ENCODE measurements at places on chromosomes 3 and 15.

DNA sequence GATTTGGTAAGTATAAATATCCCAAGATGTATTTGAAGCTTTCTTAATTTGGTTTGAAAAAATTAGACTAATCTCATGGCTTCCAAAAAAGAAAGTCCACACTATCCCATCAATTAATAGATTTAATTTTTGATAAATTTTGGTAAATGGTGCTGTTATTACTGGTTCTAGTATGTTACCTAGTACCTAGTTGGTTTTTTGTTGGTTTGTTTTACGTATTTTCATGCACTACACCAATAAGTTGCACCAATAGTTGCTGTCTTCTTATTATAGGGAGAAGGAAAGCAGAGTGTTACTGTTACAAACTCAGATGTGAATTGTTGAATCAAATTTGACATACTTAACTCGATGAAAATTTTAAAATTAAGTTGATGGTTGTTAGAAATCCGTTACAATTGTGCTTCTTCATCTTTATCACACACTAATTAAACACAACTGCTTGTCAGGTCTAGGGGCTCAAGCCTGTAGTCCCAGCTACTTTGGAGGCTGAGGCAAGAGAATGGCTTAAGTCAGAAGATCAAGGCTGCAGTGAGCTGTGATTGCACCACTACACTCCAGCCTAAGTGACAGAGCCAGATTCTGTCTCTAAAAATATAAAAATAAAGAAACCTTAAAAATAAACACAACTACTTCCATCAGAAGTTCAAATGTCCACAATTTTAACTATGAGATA is 23.1 kb upstream of the MBNL1 start:
- no peak for DNase-seq

DNA sequence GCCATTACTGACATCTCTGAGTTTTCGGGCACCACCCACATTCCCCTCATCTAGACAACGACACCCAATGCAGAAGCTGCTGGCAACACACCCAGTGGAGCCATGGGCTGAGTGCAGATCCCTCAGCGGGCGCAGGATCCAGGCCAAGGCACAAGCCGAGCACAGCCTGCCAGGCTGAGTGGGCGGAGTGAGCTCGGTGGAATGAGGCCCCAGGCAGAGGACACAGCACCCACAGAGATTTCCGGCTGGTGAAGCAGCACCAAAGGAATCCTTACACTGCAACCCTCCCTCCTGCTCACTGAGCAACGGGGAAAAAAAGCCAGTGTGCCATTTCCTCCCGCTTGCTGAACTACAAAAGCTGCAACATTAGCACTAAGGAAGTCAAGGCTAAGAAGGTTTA is 34.3 kb downstream of the ZMAT3 start:
- DNase-seq = peak; percentile 61

DNA sequence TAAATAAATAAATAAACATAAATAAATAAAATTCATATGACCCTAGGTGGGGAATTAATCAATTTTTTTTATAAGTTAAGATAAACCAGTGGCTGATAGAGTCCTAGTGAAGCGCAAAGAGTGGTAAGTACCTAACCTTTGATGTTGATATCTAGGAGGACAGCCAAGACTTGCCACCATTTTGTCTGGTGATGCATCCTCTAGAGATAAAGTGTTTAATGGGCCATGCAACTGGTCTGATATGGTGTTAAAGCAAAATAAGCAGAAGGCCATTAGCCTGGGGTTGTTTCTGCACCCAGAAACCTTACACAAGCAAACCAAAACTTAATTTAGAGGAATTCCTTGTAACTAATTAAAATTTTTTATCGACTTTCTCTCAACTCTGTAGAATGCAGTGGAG is 9.6 kb upstream of the USP8 start:
- no peak for DNase-seq

DNA sequence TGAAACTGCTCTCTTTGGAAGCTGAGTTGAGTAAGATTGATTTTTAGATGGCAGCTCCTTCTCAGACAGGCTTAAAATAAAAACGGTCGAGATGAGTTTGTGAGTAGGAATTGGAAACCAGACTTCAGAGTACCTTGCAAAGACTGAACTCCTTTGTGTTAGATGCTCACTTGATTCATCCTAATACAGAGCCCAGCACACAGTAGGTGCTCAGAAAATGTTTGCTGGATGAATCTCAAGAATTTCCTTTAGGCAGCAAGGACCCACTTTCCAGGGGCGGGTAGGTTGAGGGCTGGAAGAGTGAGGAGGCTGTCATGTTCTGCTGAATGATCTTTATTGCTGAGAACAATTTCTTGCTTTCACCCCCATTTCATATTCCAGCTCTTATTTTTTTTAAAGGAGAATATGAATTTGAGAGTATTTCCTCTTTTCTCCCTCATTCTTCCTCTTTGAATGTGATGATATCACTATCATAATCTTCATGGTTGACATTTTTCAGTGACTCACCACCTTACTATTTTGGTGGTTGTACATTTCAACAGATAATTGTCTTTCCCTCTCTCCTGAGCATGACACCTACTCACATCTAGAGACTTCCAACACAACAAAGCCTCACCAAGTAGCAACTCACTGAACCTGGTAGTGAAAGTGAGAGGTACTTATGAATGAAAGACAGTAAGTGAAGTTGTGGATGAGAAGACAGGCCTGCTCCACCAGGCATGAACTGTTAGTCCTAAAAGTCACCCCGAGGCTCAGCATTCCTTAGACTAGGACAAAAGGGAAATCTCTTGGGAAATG is 113.3 kb downstream of the PDCD6IP start:
- no peak for DNase-seq

DNA sequence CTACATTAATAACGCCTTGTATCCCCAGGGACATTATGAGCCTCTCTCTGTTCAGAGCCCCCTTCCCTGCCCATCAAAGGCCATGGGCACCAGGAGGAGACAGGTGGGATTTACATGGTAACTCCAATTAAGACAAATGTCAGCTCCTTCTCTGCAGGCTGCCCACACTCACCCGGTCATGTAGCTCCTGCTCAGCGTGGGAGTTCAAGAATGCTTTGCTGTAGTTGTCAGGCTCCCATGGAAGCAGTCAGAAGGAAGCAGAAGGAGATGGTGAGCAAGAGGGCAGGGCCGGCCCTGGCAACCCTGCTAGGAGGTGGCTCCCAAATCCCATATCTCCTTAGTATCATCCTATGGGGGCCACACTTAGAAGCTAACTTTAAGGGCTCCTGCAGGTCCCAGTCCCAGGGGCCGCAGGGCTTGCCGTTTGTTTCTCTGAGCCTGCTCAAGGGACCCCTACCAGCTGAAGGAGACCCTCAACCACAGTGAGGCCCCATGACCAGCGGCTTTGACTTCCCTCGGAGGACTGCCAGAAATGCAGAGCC is 218.4 kb upstream of the TLE3 start:
- no peak for DNase-seq

- no peak for DNase-seq
These were observed 146.6 kb downstream of the SERPINI1 start for GRCh38 chr3:167882057-167882667.

GRCh38 chr3:60189304-60189703 is 1061.9 kb downstream of the FHIT start:
- DNase-seq = no peak

DNA sequence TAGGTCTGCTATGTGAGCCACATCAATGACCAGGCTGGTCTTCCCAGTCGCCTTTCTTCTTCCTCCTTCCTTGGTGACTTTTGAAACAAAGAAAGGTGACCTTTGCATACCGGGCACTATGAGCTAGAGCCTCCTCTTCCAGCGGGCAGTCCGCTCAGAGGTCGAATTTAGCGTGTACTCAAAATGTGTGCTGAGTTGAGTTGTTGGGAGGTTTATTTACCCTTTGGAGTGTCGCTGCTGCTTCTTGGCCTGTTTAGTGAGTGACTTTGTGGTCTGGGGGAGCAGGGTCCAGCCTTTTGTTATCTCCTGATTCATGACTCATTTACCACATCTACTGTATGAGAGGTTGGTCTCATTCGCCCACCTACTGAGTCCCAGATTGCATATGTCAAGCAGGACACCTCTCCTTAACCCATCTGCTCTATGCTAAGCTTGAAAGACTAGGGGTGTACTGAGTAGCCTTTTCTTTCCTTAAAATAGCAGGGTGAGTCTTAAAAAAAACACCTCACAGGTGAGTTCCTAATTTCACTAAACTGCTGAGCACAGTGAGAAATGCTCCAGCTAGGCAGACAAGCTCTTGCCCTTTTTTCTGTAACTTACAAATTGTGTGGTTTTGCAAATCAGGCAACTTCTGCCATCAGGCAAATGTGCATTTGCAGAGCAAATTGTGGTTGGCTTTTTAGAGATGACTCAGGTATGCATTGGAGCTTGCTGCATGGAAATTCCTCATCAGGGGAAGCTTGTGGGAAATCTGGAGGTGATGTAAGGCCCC is 3.2 kb upstream of the SIAH2 start:
- DNase-seq = no peak

DNA sequence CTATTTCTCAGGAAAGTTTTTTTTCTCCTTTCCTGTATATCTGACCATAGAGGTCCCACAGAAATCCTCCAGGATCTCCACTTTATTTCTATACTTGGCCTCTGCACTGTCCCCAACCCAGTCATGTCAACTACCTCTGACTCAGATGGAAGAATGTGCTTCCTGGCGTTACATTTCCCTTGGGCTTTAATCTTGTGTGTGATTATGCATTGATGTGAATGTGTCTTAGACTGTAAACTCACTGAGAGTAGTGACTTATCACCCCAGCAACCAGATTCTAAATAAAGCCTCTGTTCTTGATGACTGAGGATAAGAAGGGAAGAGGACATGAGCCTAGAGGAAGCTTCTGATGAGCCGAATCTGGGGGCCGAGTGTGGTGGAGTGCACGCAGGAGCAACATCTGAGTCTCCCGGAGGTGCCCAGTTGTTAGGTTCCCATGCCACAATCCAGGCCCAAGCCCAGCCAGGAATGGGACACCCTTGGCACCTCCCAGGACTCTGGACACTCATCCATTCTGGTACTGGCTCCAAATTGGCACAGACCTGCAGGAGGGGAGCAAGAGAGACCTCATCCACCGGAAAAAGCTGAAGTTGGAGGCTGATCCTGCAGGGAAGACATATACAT is 32.1 kb upstream of the HEG1 start:
- no peak for DNase-seq

GRCh38 chr15:23570486-23570885 is 5.0 kb downstream of the MKRN3 start:
- DNase-seq = no peak

DNA sequence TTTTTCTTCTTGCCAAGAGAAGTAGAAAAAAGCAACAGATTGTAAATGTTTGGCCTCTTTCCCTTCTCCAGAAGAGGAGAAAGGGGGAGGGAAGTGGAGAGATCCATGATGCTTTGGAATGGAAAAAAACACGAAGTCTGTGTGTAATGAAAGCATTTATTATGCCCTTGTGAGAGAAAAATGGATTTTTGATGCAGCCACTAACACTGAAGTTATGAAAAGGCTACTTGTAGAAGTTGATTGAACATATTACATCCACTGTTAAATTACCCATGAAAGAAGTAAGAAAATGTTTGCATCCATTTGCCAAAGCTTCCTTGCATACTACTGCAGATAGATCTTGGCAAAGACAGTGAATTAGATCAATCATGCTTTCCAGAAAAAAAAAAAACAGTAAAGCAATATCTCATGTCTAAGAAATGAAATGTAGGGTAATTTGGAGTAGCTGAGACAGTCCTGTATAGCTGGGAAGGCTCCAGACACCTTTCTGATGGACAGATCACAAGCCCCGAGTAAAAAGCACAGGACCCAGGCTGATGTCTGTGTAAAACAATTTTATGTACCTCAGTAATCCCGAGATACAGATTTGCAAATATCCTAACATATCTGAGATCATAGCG is 295.5 kb downstream of the PLOD2 start:
- no peak for DNase-seq

DNA sequence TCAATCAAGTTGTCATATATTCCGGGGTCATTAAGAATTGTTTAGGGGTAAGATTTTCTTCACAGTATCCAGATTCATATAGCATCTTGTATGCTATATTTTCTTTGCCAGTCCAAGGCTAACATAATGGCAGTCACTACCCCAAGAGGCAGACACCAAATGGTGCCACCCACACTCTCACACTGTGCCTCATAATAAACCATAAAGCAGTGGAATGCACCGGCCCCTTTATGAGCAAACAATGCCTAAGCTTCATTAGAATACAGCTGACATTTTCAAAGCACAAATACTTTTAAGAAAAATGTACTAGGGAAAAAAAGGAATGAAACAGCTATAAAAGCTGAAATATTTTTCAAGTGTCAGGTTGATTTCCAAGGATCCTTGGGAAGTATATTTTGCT is 121.6 kb downstream of the TFDP2 start:
- no peak for DNase-seq

GRCh38 chr3:144692488-144692887 is 720.9 kb downstream of the DIPK2A start:
- DNase-seq = no peak

DNA sequence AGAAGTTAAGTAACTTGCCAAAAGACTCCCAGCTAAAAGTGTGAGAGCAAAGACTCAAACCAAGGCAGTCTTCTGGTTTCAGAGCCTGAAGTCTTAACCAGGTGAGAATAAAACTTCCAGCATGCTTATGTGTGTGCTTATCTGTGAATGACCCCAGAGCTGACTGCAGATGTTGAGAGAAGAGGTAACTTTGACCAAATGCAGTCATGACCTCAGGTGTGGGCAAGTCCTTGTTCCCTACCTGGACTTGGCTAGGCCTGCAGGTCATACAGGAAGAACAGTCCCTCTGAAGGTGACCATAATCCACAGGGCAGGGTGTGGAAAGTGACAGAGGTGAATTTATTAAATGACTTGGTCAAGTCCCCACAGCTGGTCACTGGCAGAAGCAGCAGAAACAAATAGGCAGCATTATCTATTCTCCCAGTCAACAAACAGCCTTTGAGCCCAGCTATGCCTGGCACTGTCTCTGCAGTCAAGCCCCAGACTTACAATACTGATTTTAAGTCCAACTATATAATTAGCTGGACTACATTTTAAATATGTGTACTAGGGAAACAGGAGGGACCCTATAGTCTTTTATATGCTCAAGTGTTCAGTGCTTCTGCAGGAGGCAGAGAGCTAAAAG is 3.0 kb upstream of the CPEB1 start:
- no peak for DNase-seq

DNA sequence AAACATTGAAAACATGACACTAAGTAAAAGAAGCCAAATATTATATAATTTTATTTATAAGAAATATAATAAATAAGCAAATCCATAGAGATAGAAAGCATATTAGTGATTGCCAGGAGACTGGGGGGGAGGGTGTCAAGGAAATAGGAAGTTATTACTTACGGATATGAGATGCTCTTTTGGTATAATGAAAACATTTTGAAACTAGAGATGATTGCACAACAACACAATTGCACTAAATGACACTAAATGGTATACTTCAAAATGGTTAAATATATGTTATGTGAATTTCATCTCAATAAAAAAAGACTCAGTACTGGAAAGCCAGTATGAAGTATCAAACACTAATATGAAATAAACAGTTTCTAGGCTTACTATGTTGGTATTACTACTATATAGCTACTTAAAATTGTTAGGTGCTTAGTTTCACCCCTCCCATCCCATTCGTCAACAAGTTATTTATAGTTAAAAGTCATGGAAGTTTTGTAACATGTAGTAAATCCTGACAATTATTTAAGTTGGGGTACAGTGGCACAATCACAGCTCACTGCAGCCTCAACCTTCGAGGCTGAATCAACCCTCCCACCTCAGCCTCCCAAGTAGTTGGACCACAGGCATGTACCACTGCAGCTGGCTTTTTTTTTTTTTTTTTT is 43.7 kb downstream of the STAG1 start:
- DNase-seq = no peak

GRCh38 chr3:155648013-155648591 is 96.8 kb downstream of the PLCH1 start:
- no peak for DNase-seq

All from naive thymus-derived CD8-positive, alpha-beta T cell (primary cell).